ENCODE measurements at places on chromosomes 5 and 9.

DNA sequence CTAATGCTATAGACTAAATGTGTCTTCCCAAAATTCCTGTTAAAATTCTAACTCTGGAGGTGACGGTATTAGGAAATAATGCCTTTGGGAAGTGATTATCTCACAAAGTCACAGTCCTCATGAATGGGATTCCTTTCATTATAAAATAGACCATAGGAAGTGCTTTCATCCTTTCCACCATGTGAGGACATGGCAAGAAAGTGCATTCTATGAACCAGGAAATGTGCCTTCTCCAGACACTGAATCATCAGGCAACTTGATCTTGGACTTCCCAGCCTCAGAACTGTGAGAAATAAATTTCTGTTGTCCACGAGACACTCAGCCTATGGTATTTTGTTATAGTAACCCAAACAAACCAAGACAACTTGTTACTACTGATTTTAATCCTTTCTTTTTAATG lies 582.4 kb upstream of the C9orf72 start:
- DNase-seq, result no peak

DNA sequence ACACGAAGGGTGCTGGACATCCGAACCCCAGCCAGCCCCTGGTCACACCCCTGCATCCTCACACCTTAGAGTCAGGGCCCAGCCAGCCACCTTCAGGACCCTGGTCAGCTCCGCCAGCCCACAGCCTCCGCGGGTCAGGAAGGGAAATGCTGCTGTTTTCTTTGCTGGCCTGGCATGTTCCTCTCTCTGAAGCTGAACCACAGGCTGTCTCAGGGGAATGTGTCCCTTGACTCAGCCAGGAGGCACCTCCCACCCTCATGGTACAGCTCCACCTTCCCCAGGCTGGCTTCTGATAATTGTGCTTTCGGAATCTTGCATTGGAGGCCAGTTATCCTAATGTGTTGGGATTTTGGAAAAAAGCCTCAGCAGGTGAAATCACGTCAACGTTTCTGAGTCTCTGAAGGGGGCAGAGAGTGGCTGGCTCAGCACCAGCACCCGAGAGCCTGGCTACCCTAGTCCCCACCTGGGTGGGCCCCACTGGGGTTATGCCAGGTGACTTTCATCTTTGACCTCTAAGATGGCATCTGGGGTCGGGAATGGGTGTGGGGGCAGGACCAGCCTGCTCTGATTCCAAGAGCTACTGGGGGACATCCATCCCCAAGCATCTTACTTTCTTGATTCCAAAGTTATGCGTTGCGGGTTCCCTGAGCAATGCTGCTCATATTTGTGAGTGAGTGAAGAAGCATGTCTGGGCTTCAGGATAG lies 9.8 kb upstream of the OLFM1 start:
- DNase-seq, result no peak

GRCh38 chr5:86806206-86806605 lies 188.5 kb downstream of the COX7C start:
- no peak for DNase-seq

- no peak for DNase-seq
These were observed 60.3 kb downstream of the ADAMTS2 start for GRCh38 chr5:179284751-179285631.

DNA sequence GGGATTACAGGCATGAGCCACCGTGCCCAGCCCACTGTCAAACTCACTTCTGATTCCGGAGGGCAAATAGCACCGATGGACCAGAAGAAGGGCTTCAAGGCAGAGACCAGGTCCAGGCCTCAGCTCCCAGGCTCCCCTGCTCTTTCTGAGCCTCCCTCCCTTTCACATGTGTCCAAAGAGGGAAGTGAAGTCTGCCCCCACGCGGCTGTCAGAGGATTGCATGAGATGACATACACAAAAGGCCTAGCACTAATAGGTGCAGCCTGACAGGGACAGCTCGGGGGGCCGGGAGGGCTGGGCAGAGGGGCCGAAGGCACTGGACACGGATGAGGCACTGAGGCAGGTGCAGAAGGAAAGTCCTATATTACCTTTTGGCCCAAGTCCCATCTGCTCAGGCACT lies 16.1 kb downstream of the FBP1 start:
- DNase-seq, result no peak
